NCI-H2029 treated with DMSO at 0.1 percent for 48 hours (cell line): ENCODE measurements at places on chromosomes 6 and 20.

- no peak for DNase-seq
Observed at GRCh38 chr6:106476331-106477105, 116.0 kb downstream of the CRYBG1 start.

- no peak for DNase-seq
Observed at GRCh38 chr20:24996449-24997377, 4.2 kb upstream of the APMAP start.

DNA sequence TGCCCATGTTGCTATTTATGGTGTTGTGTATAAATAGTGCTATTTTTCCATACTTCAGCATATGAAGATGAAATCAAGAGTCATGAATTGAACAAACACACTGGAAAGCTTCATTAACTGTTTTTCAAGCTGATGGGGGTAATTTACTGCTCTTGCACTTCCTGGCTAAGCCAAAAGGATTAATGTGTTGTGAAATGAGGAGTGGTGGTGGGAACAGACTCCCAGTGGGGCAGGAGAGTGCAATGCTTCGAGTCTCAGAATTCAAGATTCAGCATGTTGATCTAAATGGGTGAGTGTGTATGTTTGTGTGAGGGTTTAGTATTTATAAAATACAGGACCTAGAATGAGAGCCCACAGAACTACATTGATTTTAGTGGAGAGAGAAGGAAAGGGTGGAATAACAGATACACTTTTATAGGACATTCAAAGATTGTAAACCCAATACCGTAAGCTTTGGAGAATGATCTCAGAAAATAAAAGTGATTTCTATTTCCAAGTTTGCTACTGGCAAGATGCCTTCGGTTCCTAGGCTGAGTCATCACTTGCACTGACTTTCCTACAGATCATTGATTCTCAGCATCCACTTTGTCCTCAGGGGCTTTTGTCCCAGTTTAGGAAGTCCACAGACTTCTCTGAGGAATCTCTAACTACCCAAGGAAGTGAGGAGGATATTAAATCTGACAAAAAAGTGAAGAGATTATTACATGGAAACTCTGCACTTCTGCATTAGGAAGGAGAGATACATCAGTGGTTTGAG lies 303.6 kb downstream of the TRDN start:
- DNase-seq, result no peak

DNA sequence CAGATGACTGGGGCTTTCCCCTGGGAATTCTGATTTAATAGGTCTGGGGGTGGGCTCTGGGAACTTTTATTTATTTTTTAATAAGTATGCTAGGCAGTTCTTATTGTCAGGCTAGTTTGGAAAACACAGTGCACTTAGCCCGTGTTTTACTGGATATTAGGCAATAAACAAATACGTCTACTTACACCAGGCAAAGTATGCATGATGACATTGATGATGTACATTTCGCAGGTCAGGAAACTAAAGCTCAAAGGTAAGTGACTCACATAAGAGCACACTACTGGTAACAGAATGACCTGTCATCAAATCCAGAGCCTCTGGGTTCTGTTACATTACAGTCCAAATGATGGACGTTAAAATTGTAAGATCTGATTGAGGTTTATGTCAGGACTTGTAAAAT lies 144.4 kb upstream of the EXOC2 start:
- no peak for DNase-seq

DNA sequence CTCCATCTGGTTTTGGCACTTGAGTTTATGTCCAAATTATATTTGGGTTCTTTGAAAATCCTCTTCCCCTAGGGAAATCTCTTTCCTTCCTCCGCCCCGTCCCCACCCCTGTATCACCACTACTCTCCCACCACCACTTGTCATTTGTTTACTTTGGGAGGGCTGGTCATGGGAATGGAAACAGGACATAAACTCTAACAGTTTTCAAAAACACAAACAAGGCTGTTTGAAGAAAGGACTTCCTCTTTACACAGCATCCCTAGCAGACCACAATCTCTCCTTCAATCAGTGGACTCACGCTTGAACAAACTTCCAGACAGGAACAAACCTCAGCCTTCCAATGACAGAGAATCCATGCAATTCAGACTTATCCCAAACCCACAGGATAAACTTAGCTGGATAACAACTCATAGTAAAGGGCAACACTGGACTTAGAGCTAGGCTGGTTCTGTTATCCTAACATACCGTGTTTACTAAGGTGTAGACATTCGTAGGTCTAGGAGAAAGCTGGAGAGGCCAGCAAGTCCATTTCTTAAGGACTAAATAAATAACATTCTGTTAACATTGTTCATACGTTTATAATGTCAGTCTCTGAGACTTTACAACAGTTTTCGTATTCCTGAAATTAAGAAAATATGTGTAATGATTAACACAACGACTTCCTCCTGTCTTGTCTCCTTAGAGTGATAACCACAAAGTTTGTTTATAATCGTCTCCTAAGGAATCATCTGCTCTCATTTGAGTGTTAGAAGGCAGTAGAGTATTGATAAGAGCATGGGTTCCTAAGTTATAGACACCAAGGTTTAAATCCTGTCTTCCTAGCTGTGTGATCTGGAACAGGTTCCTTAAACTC lies 44.1 kb upstream of the CTAGE9 start:
- DNase-seq, result no peak

GRCh38 chr6:108118359-108118724 lies 43.8 kb upstream of the OSTM1 start:
- no peak for DNase-seq
